Substantia nigra (tissue), 51 donors: ENCODE measurements at places on chromosomes 4 and X.

DNA sequence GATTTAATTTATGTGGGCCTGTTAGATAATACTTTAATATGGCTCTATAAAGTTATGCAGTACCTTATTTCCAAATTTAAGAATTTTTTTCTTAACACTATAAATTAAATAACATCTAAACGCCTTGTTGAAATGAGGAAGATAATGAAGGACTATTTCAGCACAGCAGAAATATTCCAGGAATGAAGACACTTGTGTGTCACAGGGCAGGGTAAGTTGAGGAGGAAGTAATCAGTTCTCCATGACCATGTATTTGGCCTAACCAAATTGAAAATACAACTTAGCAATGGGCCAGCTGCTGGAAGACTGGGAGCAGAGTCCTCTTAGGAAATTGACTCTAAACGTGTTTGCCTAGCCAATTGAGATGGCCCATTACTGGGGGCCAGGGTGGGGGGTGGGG lies 16.9 kb downstream of the CXCL3 start:
- no peak for DNase-seq

- no peak for DNase-seq
These were observed 54.9 kb downstream of the F8 start for GRCh38 chrX:154967603-154968002.

GRCh38 chrX:154712781-154713740 lies 37.8 kb downstream of the GAB3 start:
- no peak for DNase-seq

DNA sequence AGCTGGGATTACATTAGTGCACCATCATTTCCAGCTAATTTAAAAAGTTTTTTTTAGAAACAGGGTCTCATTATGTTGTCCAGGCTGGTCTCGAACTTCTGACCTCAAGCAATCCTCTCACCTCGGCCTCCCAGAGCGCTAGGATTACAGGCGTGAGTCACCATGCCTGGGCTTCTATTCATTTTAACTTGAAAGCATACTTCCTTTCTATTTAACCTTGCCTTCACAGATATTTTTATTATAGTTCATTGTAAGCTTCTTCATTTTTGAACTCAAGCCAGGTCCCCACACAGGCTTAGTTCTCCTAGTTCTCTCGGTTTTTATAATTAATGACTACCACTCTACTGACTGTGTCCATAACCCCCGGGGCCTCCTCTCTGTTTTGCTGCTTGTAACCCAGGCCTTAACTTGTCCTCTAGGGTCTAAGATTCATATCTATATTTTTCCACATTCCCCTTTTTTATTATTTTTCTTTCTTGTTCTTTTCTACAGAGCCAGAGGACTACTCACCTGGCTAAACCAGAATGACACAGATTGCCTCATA lies 50.7 kb downstream of the SNX12 start:
- DNase-seq: no peak

DNA sequence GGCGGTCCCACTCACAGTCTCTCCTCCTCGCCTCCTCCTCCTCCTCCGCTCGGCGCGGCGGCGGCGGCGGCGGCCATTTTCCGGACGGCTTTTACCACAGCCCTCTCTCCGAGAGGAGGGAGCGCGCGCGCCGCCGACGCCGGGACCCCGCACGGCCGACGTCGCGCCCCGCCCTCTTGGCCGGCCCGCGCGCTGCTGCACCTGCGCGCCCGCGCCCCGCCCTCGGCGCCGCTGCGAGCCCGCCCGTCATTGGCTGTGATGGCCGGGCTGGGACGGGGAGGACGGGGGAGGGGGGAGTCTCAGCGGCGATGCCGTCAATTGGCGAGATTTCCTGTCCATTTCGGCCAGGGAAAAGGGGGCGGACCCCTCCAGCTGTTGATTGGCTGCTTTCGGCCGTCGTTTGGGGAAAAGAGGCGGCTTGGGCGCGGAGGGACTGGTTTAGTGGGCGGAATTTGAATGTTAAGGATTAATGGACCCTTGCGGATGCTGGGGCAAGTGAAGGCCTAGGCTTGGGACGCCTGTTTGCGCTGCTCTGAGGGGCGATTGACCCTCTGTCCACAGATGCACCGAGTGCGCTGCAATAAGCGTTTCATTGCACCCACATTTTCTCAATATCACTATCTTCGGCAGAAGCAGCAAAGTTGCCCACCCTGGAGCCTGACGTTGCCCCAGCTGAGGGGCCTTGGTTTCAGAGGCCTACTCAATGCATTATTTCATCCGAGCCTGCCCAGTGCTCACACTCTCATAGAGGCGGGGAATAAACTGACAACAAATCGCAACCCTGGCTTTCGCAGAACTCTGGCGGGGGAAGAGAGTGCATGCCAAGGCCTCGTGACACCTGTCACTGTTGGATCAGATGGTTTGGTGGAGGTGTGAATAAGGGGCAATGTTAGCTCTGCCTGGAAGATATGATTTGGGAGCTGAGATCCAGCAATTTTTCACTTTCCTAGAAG lies at the start of gene MECP2:
Gene MECP2 (minus strand): TSS at position 129 of the 953 bp plus-strand sequence.
- peak; percentile 78 for DNase-seq

GRCh38 chrX:46381630-46382029 lies 163.6 kb downstream of the ZNF674 start:
- no peak for DNase-seq

- DNase-seq: no peak
These were observed 65.7 kb downstream of the BEX3 start for GRCh38 chrX:103441878-103442535.

- DNase-seq: no peak
These were observed 620.6 kb downstream of the BCOR start for GRCh38 chrX:39477031-39477761.

DNA sequence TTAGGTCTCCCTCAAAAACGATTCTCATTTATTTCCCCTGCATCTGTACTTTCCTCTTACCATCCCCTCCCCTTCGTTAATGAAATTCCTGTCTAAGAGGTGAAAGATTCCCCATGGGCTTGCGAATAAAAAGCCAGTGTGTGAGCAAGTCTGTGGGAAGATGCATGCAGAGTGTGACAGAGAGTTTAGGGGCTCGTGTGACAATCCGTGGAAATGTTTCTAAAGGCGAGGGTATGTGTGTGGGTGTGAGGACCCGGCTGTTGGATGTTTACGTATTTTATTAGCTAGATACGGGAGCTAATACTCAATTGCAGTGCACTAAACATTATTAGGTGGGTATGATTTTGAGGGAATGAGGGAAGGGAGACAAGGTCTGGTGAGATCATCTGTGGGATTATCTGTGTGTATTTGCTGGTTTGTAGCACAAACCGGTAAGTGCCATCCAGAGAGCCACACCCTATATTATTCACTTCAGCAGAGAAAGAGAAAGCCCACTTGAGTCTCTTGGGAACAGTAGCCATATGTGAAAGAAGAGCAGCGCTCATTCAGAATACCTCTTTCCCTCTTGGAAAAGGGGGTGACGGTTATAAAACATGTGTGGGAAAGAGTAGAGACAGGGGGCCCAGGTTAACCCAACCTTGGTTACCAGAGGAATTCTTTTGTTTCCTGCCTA lies 893 bp upstream of the HOPX start:
- DNase-seq: no peak

- DNase-seq: peak; percentile 7
These were observed 115.7 kb upstream of the TEX13C start for GRCh38 chrX:125203737-125204578.

- DNase-seq: no peak
These were observed 87.8 kb upstream of the RPS6KA3 start for GRCh38 chrX:20354505-20354904.

DNA sequence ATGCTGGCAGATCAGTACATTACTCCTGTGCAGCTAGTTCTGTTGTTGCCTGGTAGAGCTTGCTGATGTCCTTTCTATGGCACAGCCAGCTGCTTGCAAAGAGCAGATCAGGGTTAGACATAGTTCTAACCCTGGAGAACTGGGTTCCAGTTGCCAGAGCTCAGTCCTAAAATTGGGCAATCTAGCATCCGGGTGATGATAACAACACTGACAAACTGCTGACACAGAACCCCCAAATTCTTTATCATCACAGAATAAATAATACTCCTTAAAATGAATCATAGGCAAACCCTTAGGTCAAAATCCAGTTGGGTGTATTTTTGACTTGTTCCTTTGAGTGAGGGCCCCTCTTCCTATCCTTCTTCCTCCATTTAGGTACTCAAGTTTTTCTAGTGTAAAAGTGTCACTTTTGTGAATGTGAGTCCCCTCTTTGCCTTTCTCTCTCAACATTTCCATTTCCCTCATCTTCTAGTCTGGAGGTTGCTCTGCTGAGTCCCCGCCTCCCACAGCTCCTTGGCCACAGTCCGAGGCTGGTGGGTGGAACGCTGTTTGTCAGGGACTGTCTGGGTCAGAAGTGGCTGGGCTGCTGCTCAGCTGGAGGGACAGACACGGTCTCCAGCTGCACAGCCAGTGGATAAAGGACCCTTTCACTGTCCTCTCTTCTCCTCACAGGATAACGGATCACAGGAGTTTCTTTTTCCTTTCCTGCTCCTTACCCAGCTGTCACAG lies 93.6 kb upstream of the RASGEF1B start:
- peak; percentile 77 for DNase-seq

DNA sequence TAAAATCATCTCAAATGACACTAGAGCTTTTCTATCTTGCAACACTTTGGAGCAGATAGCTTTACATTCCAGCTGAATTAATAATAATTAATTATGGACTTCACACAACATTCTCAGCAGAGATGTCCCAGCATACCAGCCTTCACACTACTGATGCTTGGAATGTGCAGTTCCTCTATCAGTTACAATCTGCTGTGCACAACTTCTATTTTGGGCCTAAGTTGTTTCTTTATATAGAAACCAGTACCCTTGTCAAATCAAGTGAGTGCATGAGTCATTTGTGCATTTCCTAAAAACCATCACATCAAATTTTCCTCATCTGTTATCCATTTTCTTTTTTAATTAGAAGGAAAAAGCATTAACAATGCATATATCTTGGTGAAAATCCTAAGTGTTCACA lies 8.8 kb upstream of the RASL11B start:
- no peak for DNase-seq

- DNase-seq: no peak
These were observed 110.4 kb downstream of the AFF1 start for GRCh38 chr4:87045234-87045558.

DNA sequence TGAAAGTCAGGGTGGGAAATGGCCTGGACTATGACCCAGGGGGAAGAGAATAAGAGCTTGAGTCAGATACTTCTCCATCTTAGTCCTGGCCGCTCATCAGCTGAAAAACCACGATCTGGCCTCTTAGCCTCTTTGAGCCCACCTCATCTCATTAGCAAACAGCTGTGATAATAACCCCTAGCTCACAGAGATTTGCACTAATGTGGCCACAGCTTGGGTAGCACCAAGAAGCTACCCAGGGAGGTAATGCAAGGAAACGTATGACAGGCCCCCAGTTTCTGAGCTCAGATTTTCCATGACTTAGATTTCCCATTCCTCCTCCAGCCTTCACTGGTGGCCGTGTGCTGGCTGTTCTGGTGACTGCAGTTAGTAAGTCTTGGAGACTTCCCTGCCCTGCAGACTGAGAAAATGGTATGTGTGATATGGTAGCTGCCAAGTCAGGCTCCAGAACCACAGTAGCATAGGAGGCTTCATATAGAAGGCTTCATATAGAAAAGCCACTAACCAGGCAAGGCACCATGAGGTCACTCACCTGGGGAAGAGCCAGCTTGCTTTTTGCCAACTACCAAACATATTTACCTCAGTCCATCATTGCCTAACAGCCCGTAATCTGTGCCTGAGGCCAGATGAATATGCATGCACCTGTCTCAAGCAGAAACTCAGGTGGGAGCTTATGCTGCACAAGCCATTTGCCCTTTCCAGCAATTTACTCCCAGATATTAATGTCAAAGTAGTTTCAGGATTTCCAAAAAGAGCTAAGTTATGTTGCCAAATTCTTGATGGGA lies 51.4 kb upstream of the GABRE start:
- DNase-seq: no peak
